ENCODE measurements at places on chromosomes 5 and 9.

GRCh38 chr5:152151940-152152339 is 227.3 kb upstream of the GLRA1 start:
- no peak for DNase-seq

DNA sequence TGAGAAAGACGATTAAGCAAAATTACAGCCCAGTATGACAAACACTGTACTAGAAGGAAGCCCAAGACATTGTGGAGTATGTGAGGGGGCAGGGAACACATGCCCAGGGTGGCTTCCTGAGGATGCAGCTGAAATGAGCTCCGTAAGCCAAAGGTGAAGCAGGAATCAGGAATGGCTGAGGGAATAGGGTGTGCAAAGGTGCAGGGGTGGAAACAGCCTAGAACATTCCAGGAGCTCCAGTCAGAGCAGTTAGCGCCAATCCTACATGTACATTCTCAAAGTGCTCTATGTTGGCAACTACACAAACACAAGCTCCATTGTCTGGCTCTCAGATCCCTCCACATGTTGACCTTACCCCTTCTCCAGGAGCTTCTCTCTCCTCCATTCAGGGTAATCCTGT is 257.9 kb downstream of the MAN2A1 start:
- DNase-seq: no peak

GRCh38 chr9:4514252-4515128 is 24.2 kb downstream of the SLC1A1 start:
- DNase-seq: no peak

DNA sequence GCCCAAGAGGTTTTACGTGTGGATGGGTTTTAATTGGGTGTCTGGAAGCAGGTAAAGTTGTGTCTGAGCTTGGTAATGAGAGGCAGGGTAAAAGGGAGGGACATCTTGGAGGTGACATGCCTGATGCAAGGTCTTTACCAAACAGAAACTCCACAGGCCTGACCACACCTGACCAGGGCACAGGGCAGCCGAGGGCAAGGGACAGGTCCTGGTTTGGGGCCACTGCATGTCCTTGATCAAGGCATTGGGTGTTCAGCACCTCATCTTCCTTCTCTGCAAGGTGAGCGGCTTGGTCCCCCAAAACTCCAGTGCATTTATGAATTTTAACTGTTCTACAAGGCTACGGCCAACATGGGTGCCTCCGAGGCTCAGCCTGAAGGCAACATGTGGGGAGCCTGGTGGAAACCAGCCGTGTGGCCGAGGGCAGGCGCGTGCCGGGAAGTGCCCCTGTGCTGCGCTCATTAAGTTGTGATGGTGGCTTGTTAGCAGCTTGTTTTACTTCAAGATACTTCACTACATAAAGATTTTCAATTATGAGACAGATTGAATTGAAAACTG is 30.7 kb upstream of the LPCAT1 start:
- DNase-seq: no peak

- DNase-seq: no peak
Observed at GRCh38 chr5:43078956-43079355, 38.8 kb upstream of the ANXA2R start.

GRCh38 chr9:123631862-123632261 is 275.9 kb downstream of the CRB2 start:
- no peak for DNase-seq

- peak; percentile 16 for DNase-seq
Observed at GRCh38 chr5:60339691-60340201, 360.2 kb downstream of the DEPDC1B start.

- DNase-seq: no peak
Observed at GRCh38 chr9:36082931-36083330, 46.2 kb downstream of the RECK start.

GRCh38 chr5:180718810-180719453 is 20.9 kb downstream of the OR2Y1 start:
- DNase-seq: no peak

DNA sequence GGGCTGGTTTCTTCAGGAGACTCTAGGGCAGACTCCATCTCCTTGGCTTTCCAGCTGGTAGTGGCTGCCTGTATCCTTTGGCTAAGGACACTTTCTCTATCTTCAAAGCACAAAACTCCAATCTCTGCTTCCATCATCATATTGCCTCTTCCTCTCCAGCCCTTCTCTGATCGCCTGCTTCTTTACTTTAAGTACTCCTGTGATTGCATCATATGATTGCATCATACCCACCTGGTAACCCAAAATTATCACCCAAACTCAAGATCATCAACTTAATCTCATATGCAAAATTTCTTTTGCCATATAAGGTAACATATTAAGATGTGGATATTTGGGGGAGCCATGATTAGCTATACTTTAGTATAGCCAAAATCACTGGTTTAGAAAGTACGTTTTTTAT is 1092.6 kb upstream of the CDH6 start:
- DNase-seq: no peak

DNA sequence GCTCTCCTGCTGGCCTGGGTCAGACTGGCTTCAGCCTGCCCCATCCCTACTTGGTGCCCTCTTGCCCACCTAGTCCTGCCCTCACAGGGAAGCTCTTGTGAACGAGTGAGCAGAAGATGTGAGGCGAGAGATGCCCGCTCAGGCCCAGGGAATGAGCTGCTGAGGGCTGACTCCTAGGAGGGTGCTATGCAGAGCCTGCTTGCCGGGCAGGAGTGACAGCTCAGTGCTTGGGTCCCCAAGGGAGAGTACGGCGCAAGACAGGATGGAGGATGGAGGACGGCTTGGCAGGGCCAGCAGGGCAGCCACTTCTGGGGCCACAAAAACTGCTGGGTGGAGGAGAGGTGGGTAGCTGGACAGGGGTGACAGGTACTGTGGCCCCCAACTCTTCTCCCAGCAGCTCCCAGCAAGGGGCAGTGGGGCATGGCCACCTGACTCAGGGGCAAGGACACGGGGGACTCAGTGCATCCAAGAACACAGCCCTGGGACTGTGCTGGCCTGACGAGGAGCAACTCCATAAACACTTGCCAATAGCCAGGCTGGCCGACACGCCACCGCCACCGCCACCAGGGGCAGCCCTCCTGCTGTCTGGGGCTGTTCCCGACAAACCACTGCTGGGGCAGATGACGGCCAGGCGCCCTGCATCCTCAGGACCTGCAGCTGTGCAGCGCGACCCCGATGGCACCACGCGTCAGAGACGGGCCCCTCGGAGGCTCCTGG is 55.6 kb upstream of the UBAC1 start:
- DNase-seq: no peak

GRCh38 chr5:65390208-65390607 is 91.5 kb downstream of the ADAMTS6 start:
- no peak for DNase-seq

GRCh38 chr9:130305381-130305780 is 39.8 kb downstream of the HMCN2 start:
- DNase-seq: no peak

GRCh38 chr5:56941981-56942380 is 9.9 kb downstream of the MIER3 start:
- no peak for DNase-seq

GRCh38 chr5:116032094-116032517 is at the start of gene ARL14EPL:
ARL14EPL (plus strand) TSS chr5:116032472; CDS start chr5:116051466, 18,994 bp downstream.
- DNase-seq: no peak

GRCh38 chr5:163551156-163551555 is 45.7 kb downstream of the MAT2B start:
- no peak for DNase-seq

DNA sequence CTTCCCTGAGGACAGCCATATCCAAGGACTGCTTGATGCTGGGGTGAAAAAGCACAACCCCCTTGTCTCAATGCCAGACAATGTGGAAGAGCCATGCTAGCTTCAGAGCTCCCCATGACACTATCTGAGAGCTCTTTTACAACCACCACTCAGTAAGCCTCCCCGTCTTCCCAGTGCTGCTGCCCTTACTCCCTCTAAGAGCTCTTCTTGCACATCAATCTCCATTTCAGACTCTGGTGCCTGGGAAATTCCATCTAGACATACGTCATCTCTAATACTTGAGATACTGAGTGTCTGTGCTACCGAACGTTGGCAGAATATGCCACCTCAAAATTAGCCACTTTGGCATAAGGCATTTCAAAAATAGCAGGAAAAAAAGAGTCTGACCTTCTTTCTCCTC is 94.5 kb downstream of the EDIL3 start:
- no peak for DNase-seq

DNA sequence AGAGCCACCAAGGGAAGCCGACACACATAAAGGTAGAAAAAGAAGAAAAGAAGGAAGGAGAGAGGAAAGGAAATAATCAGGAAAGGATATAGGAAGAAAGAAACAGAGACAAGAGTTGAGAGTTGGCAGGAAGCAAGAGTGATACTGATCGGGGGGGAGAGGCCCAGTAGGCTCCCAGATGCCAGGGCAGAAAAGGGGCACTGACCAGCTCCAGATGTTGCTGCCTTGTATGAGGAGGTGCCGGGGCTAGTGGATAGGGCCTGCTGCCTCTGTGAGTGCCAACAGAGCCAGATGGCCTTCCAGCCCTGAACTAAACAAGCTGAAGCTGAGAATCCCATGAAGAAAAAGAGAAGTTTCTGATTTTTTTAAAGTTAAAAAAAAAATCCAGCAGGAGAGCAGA is 82.0 kb upstream of the TRIM32 start:
- no peak for DNase-seq

- DNase-seq: no peak
Observed at GRCh38 chr5:36152324-36153297, 700 bp downstream of the SKP2 start.

- no peak for DNase-seq
Observed at GRCh38 chr5:117829646-117830045, 1158.7 kb downstream of the DTWD2 start.

- no peak for DNase-seq
Observed at GRCh38 chr9:124574534-124575375, 67.6 kb upstream of the NR5A1 start.

Data from heart right ventricle (tissue), 16 donors.